ENCODE measurements at places on chromosomes 4 and X.

DNA sequence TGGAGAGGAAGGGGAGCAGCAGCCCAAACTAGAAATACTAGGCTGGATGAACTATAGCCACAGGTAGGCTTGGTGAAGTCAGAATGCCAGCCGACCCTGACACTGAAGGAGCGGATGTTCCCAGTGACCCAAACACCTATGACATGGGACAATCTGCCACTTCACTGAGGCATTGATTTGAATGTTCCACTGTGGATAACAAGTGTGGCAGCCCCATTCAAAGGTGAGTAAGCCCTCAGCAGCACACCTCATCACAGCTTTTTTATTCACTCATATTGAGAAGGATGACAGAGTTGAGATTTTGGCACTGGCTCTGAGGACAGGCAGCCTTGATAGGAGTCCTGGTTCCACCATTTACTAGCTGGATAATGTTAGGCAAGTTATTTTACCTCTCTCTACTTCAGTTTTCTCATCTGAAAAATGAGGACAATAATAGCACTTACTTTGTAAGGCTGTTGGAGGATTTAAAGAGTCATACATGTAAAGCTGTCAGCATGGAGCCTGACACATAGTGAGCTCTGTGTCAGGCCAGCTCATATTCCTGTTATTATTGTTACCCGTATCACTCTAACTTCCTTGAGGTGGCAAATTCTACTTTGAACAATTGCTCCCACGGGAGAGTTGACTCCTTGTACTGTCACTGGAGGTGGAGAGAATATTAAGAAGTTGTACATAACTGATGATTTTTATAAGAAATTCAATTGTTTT, 114.6 kb downstream of the RASL11B start:
- H3K4me1 ChIP-seq: no peaks in the 10 kb centered on the region
- no peak overlapping the region for H3K27ac ChIP-seq
- DNase-seq: no peak
- no peak overlapping the region for H3K4me3 ChIP-seq
- no peaks in the 10 kb centered on the region for H3K27me3 ChIP-seq

- H3K27me3 ChIP-seq: no peaks in the 10 kb centered on the region
- peaks cover 6% of the 10 kb centered on the region for H3K36me3 ChIP-seq
- peak overlapping the region; percentile 86 for H3K27ac ChIP-seq
Measured at GRCh38 chr4:147683188-147683591, 773 bp downstream of the PRMT9 start.

DNA sequence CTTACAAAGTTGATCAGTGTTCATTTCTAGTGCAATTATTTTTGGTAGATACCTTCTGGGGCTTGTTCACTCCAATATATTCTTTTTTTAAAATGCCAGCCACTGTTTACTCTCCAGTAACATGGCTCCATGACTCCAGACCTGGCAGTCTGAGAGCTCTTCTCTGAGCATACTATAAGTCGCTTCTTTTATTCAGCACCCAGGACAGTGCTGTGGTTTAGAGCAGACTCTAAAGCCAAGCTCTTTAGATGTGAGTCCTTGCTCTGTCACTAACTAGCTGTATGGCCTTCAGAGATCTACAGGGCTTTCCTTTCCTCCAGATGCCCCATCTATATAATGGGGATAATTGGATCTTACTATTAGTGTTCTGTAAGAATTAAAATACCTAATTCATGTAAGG, 200.2 kb upstream of the FAM241A start:
- H3K4me3 ChIP-seq: no peak overlapping the region
- no peak overlapping the region for H3K27ac ChIP-seq
- H3K4me1 ChIP-seq: no peaks in the 10 kb centered on the region
- no peaks in the 10 kb centered on the region for H3K36me3 ChIP-seq

- no peak overlapping the region for H3K27ac ChIP-seq
- no peak for DNase-seq
- no peak overlapping the region for H3K4me3 ChIP-seq
- H3K36me3 ChIP-seq: no peaks in the 10 kb centered on the region
Measured at GRCh38 chrX:9370893-9371292, 94.0 kb upstream of the TBL1X start.

DNA sequence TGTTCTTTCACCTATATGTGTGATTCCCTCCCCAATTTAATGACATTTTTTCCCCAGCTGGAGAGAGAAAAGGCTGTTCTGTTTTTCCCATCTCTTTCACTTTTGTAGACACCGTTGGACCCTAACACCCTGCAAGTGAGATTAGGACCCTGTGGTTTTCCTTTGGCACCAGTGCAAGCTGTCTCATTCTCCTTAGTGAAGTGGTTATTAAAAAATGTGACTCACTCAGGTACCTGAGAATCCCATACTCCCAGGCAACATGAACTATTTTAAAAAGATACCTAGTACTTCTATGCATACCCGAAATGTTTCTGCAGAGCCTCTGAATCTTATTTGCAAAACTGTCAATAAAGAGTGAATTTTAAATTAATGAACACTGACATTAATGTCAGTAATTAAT, 175.7 kb upstream of the TBC1D9 start:
- no peak overlapping the region for H3K4me3 ChIP-seq
- no peak for DNase-seq
- peaks cover 5% of the 10 kb centered on the region for H3K27me3 ChIP-seq
- no peaks in the 10 kb centered on the region for H3K4me1 ChIP-seq
- H3K27ac ChIP-seq: no peak overlapping the region

GRCh38 chrX:71653344-71653743, 14.0 kb upstream of the LOC101059915 start:
- H3K4me1 ChIP-seq: no peaks in the 10 kb centered on the region
- no peak overlapping the region for H3K27ac ChIP-seq
- H3K4me3 ChIP-seq: no peak overlapping the region
- H3K27me3 ChIP-seq: no peaks in the 10 kb centered on the region
- DNase-seq: no peak
- no peaks in the 10 kb centered on the region for H3K36me3 ChIP-seq

DNA sequence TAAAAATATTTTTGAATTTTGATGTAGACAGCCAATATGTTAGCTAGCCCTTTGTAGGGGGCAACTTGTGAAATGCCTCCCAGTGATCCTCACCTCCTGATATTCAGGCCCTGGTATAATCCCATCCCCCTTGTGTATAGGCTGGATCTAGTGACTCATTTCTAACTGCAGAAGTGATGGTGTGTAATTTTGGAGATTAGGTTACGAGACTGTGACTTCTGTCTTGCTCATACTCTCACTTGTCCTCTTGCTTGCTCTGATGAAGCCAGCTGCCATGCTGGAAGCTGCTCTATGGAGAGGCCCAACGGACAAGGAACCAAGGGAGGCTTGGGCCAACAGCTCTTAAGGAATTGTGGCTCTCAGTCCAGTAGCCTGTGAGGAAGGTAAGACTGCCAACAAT, 61.7 kb downstream of the GPR82 start:
- no peaks in the 10 kb centered on the region for H3K27me3 ChIP-seq
- no peak overlapping the region for H3K27ac ChIP-seq
- no peak overlapping the region for H3K4me3 ChIP-seq
- no peaks in the 10 kb centered on the region for H3K4me1 ChIP-seq
- no peak for DNase-seq
- peaks cover 5% of the 10 kb centered on the region for H3K36me3 ChIP-seq

- no peaks in the 10 kb centered on the region for H3K36me3 ChIP-seq
- no peak for DNase-seq
- no peak overlapping the region for H3K27ac ChIP-seq
- no peaks in the 10 kb centered on the region for H3K27me3 ChIP-seq
Measured at GRCh38 chr4:150216726-150217125, 138.5 kb downstream of the DCLK2 start.

DNA sequence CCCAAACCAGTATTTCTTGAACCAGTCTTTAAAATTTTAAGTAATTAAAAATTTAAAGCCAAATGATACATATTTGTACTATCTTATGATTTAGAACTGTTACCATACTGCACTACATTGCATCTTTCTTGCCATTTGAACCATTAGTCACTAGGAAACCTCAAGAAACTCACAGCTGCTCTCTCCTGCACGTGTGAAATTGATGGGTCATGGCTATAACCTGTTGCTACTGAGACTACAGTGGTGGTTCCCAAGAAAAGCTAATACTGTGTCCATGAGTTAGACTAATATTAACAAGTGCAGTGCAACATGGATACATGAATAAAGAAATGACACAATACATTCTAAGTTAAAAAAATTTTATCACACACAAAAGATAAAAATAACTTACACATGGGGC, 88.4 kb downstream of the PDE5A start:
- no peak for DNase-seq
- no peaks in the 10 kb centered on the region for H3K4me1 ChIP-seq
- no peaks in the 10 kb centered on the region for H3K27me3 ChIP-seq
- H3K27ac ChIP-seq: no peak overlapping the region

DNA sequence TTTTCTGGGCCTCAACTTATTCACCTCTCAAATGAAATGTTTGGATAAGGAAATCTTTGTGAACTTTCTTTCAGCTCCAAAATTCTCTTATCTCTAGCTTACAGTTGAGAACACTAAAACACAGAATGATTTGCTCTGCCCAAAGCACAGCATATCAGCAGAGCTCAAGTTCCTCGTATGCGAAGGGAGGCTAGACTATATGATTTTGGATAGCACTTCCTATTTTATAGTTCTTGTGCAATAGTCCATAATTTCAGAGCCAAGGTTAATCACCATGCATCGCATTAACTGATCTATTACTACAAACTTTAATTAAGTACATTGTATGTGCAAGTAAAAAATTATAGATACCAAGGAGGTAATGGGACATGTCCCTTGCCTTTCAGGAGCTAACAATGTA, 27.0 kb upstream of the KLHL13 start:
- no peaks in the 10 kb centered on the region for H3K27me3 ChIP-seq
- no peaks in the 10 kb centered on the region for H3K36me3 ChIP-seq
- H3K27ac ChIP-seq: no peak overlapping the region
- no peaks in the 10 kb centered on the region for H3K4me1 ChIP-seq
- no peak for DNase-seq

DNA sequence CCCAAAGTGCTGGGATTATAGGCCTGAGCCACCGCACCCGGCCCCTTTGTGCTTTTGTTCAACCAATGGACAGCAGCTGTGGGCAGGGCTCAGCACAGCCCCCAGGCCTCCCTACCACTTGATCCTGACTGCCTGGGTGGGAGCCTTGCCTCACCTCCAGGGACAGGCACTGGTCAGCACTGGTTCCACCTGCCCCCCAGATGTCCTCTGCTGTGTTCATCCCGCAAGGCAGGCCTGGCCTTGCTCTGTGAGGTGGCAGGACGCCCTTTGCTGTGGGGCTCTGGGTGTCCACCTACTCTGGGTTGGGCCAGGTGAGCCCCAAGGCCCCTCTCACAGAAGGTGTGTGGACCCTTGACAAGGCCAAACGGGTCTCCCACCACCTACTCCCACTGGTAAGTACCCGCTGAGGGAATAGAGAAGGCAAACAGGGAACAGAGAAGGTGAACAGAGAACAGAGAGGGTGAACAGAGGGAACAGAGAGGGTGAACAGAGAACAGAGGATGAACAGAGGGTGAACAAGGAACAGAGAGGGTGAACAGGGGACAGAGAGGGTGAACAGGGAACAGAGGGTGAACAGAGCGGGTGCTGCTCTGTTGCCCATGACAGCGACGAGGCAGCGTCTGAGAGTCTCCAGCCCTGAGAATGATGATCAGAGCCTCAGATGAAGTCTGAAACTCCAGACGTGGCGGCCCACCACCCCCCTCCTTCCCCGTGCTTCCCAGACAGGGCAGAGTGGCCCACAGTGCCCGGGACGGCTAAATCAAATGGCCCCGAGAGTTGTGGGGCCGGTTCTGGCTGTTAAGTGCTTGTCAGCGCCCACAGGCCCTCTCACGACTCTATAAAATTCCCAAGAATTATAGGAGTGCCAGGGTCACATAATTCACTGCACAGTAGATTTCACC, 55.0 kb upstream of the NKX1-1 start:
- no peak overlapping the region for H3K27ac ChIP-seq
- H3K36me3 ChIP-seq: no peaks in the 10 kb centered on the region
- peaks cover 14% of the 10 kb centered on the region for H3K27me3 ChIP-seq
- DNase-seq: no peak

- no peak overlapping the region for H3K27ac ChIP-seq
- H3K27me3 ChIP-seq: no peaks in the 10 kb centered on the region
Measured at GRCh38 chr4:176451443-176451842, 131.7 kb downstream of the SPCS3 start.

GRCh38 chr4:86055898-86056297, 304.0 kb downstream of the MAPK10 start:
- no peak for DNase-seq
- no peak overlapping the region for H3K4me3 ChIP-seq
- H3K4me1 ChIP-seq: no peaks in the 10 kb centered on the region

DNA sequence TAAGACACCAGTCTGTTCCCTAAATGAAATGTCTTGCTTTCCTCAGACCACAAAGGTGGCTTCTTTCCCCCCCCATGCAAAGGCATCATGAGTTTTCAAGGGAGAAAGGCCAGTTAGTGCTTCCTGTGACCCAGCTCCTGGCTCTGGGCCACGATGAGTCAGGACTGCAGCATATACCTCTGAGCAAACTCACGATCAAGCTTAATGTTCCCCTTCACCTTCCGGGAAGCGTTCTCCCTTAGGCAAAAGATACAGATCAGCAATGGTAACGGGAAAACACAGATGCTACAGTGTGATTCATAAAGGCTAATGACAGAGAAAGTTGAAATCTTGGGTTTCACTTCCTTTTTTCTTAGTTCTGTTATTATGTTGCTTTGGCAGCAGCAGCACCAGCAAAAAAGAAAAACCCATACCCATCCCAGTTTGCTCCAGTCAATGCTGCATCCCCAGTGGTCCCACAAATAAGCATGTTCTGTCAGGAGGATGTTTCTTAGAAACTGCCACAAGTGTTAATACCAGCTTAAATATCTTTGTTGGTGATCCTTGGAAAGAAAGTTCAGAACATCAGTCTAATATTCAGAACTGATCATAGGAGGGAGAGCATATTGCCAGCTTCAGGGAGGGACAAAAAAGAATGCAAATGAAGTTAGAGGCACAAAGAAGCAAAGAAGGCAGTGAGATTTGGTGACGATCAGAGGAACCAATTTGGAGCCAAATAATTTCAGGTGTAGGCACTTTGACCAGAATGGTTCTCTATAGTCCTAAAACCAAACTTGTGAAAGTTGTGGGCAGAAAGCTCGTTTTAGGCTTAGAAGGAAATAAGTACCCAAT, 41.2 kb downstream of the LONRF3 start:
- no peak for DNase-seq
- H3K4me1 ChIP-seq: no peaks in the 10 kb centered on the region
- no peak overlapping the region for H3K4me3 ChIP-seq
- no peaks in the 10 kb centered on the region for H3K27me3 ChIP-seq

GRCh38 chrX:3520982-3521381, 174.5 kb upstream of the MXRA5 start:
- DNase-seq: no peak
- H3K27ac ChIP-seq: no peak overlapping the region
- H3K4me1 ChIP-seq: no peaks in the 10 kb centered on the region
- no peak overlapping the region for H3K4me3 ChIP-seq
- H3K27me3 ChIP-seq: no peaks in the 10 kb centered on the region
- H3K36me3 ChIP-seq: no peaks in the 10 kb centered on the region

DNA sequence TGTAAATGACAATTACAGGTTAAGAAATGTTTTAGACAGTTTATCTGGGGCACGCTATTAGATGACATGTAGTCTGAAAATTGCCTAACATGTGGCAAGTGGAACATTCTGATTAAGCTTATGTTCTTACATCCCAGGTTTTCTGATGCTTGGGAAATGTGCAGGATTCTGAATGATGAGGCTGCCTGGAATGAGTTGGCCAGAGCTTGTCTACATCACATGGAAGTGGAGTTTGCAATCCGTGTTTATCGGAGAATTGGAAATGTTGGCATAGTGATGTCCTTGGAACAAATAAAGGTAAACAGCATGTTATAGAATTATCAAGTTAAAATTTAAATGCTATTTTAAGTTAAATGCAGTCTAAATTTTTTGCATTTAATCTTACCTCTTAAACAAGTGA, 49.3 kb downstream of the WDR19 start:
- no peak for DNase-seq
- H3K4me3 ChIP-seq: no peak overlapping the region
- H3K4me1 ChIP-seq: no peaks in the 10 kb centered on the region
- no peaks in the 10 kb centered on the region for H3K36me3 ChIP-seq
